ENCODE measurements at places on chromosomes 7 and 10. TPM values are rescaled to one million over a fixed set of nuclear protein-coding genes. Genes with fewer than 3 reads are reported as not detected.

The TACC2 gene
- 6.9 TPM for total RNA-seq

The PKD2L1 gene
- not detected for total RNA-seq

The LUC7L2 gene
- total RNA-seq: 30.0 TPM

The IGF2BP3 gene
- total RNA-seq: 44.3 TPM

The FAM237B gene
- total RNA-seq: not detected

The PLEKHA1 gene
- 15.9 TPM for total RNA-seq

The HMX3 gene
- total RNA-seq: not detected

The COMMD3 gene
- 36.3 TPM for total RNA-seq

The TNRC18 gene
- total RNA-seq: 33.2 TPM

The GHRHR gene
- total RNA-seq: not detected

The BMPR1A gene
- 18.1 TPM for total RNA-seq

The SFR1 gene
- 8.9 TPM for total RNA-seq

The PTPRE gene
- 7.8 TPM for total RNA-seq

The FBXL13 gene
- total RNA-seq: 0.16 TPM

The CFAP43 gene
- total RNA-seq: not detected

The POU6F2 gene
- total RNA-seq: not detected

The ACTL6B gene
- not detected for total RNA-seq

The LRMDA gene
- 0.26 TPM for total RNA-seq

The TMEM176A gene
- total RNA-seq: not detected

The DRGX gene
- not detected for total RNA-seq

The ZNF365 gene
- 3.4 TPM for total RNA-seq

The LMBR1 gene
- total RNA-seq: 37.4 TPM

The VWC2 gene
- not detected for total RNA-seq

The TSPAN12 gene
- 27.5 TPM for total RNA-seq

The CTAGE8 gene
- total RNA-seq: 0.26 TPM

The SPDYE6 gene
- total RNA-seq: not detected

The DKK1 gene
- total RNA-seq: 5.9 TPM

The AMZ1 gene
- total RNA-seq: under 0.01 TPM

The PNLIPRP1 gene
- total RNA-seq: not detected

The HHEX gene
- total RNA-seq: 11.0 TPM

The PITX3 gene
- 1.3 TPM for total RNA-seq

The RAPGEF5 gene
- total RNA-seq: 1.8 TPM

The GPR15LG gene
- not detected for total RNA-seq

The HERC4 gene
- 30.9 TPM for total RNA-seq

The LRRN3 gene
- total RNA-seq: 16.3 TPM

The CNTNAP2 gene
- 0.65 TPM for total RNA-seq

The VWA2 gene
- total RNA-seq: not detected

The ECHDC3 gene
- 29.9 TPM for total RNA-seq

The HNRNPF gene
- 199 TPM for total RNA-seq

The GAD2 gene
- total RNA-seq: not detected

The ADGRA1 gene
- not detected for total RNA-seq

The SPDYE16 gene
- total RNA-seq: not detected

The TAS2R3 gene
- 1.1 TPM for total RNA-seq

The CACNA2D1 gene
- 14.6 TPM for total RNA-seq

The LMTK2 gene
- 7.5 TPM for total RNA-seq

The NOS3 gene
- total RNA-seq: 4.5 TPM

The CDC14C gene
- total RNA-seq: not detected

The RALA gene
- 26.0 TPM for total RNA-seq

The COL26A1 gene
- total RNA-seq: 1.4 TPM

The CADPS2 gene
- 6.2 TPM for total RNA-seq

The AKR1C1 gene
- 72.8 TPM for total RNA-seq

The HABP2 gene
- total RNA-seq: not detected

The ARPC1A gene
- total RNA-seq: 121 TPM

The STEAP1B gene
- 4.4 TPM for total RNA-seq

All from epithelial cell of alveolus of lung (primary cell).